Spinal cord (tissue), 10 donors: ENCODE measurements at places on chromosomes 2 and 18. TPM values are rescaled to one million over a fixed set of nuclear protein-coding genes. Genes with fewer than 3 reads are reported as not detected.

KIF1A gene
- 125 TPM for total RNA-seq

DPYSL5 gene
- 56.5 TPM for total RNA-seq

AQP4 gene
- 1,006 TPM for total RNA-seq

RHOB gene
- 309 TPM for total RNA-seq

MAP3K19 gene
- total RNA-seq: 16.0 TPM
